CD4-positive, alpha-beta T cell treated with Interleukin-21 for 1 hour (primary cell): ENCODE measurements at places on chromosomes 7 and 10.

DNA sequence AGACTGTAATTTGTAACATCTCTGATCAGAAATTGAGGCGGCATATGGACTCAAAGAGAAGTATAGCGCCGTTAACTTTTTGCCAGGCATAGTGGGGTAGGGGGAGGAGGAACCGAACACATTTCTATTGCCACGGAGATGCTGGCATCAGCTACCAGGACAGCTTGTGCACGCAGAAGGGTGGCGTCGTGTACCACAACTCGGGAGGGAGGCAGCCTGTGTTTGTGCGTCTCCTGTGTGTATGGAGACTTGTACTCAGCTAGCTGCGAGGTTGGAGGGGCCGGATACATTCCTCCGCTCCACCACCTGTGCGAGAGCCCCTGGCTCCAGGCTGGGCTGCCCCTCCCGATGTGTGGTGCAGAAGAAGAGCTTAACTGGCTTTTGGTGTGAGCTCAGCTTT is 634.8 kb downstream of the TYW1 start:
- no peak for DNase-seq

DNA sequence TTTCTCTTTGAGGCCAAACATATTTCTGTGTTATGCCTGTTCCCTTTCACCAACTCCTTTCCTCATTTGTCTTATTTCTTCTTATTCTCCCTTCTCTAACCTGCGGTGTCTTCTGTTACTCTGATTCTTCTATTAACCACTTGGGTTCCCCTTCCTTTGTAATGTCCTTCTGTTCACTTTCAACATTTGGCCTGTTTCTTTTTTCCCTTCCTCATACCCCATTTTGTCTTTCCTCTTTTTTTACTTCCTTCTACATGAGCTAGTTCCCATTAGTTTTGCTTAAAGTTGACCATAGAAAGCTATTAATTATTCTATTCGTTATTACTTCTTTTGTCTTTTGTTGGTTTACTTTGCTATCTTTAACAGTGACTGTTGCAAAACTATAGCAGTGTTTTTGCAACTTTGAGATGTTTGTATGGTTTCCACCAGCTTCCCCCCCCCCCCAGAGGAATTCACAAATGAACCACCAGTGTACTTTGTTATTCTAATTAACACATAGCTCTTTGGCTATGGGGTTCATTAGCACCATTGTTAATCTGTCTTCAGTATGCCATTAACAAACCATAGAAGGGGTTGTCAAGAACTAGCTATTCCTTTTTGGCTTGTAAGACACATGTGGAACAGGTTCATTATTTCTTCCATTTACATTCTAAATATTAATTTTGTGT is 2.9 kb downstream of the LRGUK start:
- DNase-seq: no peak

DNA sequence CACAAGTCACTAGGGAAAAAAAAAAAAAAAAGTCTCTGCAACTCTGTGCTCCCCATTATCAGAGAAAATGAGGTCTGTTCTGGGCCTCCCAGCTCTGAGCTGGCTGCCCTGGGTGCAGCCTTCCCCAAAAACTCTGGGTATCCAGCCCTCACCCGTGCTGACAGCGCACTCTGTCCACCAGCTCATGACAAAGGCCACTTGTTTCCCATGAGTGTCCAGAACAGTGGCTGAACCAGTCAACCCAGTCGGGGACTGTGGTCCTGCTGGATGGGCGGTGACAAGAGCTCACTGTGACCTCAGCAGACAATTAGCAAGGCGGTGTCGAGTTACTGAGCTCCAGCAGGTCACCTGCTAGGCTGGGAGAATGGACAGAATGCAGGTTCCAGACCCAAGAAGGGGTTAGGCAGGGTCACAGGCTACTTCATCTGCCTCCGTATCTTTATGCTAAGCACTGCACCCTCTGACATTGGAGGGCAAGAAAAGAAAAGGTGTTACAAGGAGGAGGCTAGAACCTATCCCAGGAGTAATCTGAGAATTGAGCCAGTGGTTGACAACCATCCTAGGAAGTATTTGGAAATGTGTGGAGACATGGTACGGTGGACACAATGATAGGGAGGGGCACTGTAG is 37.2 kb downstream of the DLG5 start:
- no peak for DNase-seq

DNA sequence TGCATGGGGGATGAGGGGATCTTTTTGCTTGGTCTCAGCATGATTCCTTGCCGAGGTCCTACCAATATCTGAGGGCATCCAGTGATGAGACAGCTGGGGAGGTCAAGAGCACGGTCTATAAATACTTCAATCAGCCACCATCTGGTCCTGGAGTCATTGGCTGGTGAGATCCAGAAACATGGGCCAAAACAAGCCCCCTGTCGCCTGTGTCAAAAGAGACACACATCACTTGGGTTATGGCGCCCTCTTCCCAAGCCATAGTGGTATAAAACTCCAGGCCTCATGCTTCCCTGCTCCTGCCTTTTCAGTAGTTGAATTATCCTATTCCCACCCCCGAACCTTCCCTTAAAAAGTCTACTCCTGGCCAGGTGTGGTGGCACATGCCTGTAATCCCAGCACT is 60.9 kb downstream of the SLC35B4 start:
- no peak for DNase-seq

- DNase-seq: no peak
These were observed 207.4 kb downstream of the TCF7L2 start for GRCh38 chr10:113157441-113157840.

- DNase-seq: no peak
These were observed 133.0 kb downstream of the TSPAN12 start for GRCh38 chr7:120724955-120725354.

DNA sequence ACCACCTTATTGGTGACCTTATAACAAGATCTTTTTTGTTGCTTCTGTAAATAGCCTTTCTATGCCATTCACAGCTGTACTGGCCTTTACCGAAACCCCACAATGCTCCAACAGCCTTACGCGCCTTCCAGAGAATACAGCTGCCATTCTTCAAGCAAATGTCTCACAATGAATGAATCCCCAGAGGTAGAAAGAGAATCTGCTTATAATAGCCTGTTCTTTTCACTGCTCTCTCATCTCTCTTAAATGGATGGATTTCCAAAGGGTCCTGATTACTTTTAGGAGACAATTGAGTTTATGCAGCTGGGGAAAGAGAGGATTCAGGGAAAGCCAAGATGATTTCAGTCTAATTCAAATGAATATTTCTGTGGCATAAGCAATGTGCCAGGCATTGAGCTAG is 183.1 kb upstream of the PDE1C start:
- no peak for DNase-seq

DNA sequence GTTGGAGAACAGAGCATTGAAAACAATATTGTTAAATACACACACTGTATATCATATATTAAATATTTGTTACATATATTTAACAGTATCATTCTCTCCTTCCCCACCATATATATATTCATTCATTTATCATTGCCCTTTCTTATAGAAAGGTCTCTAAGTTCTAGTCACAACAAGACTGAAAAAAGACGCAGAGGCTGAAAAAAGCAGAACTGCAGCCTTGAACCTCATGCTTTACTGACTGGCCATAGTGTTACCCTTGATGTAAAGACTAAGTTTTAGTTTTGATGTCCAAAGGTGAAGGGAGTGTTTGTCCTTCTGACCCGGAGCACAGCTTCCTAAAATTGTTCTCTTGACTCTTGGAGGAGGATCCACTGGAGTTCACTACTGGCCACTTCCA is 247.9 kb downstream of the PTEN start:
- DNase-seq: no peak
